ENCODE measurements at places on chromosomes 1 and 21. TPM values are rescaled to one million over a fixed set of nuclear protein-coding genes. Genes with fewer than 3 reads are reported as not detected.
A peak's percentile ranks its signal among the peaks of the same experiment; 100 is the strongest.

GRCh38 chr1:58964428-58964827 lies 180.6 kb upstream of the JUN start:
- DNase-seq, result no peak

GRCh38 chr1:34831721-34832246 lies 27.8 kb downstream of the SMIM12 start:
- DNase-seq, result no peak

Gene LRRC8C
- 1.3 TPM for total RNA-seq

- DNase-seq, result no peak
Observed at GRCh38 chr1:66396212-66396890, 137.6 kb upstream of the SGIP1 start.

Gene APOBEC4
- not detected for total RNA-seq

DNA sequence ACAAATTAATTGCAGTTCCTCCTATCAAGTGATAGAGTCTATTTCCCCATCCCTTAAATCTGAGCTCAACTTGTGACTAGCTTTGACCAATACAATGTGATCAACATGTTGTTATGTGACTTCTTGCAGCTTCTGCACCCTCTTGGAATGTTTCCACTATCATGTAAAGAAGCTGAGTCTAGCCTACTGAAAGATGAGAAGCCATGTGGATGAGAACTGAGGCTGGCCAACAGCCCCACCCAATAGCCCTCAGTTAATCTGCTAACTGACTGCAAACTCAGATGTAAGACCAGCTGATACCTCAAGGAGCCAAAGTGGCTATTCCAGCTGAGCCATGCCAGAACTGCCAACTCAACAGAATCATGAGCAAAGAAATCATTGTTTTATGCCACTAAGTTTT lies 44.0 kb downstream of the LYST start:
- DNase-seq, result no peak

Gene CD1D
- 6.4 TPM for total RNA-seq

GRCh38 chr1:94178901-94179300 lies 58.0 kb upstream of the ABCA4 start:
- no peak for DNase-seq

Gene FNDC5
- 4.4 TPM for total RNA-seq

Gene B3GALT2
- not detected for total RNA-seq

DNA sequence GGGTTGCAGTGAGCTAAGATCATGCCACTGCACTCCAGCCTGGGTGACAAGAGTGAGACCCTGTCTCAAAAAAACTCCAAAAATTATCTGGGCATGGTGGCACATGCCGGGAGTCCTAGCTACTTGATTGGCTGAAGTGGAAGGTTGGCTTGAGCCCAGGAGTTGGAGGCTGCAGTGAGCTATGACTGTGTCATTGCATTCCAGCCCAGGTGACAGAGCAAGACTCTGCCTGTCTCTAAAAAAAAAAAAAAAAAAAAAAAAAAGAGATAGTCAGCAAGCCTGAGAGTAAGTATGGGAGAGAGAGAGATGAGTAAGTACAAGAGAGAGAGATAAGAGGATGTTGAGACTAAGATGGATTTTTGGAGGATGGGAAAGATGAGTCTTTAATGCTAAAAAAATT lies 180.8 kb upstream of the CACYBP start:
- no peak for DNase-seq

DNA sequence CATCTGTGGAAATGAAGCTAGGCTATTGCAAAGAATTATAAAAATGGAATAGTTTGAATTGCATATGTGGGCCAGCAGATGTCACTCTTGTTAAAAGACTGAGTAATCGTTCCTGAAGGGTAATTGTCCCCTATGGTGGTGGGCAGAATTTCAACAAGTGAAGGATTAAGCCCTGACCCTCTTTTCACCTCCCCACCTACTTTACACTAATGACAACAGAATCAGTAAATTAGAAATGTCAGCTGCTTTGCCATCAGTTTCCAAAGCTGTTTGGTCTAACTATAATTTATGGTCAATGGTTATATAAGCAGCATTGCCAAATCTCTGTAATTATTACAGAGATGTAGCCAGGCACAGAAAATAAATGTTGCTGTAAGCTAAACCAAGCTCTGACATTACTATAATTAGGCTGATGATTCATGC lies 898.6 kb downstream of the AMY1C start:
- DNase-seq, result peak; percentile 32

- DNase-seq, result no peak
Observed at GRCh38 chr1:94309829-94310569, 72.6 kb upstream of the ARHGAP29 start.

DNA sequence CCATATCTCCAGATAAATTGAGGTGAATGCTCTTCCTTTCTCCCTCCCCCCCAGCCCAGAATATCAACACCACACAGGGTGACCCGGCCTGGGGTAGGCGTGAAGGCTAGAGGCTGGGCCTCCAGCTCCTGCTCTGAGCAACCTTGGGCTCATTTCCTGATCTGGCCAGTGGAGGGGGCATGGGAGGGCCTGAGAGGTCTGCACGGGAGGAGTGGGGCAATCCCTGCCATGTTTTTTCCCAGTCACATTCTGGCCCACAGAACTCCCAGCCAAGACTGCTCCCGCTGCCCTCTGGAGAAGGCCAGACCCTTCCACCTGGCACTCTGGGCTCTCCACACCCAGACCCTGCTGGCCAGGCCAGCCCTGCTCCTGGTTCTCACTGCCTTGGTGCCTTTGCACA lies 3.9 kb downstream of the CLDN19 start:
- peak; percentile 86 for DNase-seq

DNA sequence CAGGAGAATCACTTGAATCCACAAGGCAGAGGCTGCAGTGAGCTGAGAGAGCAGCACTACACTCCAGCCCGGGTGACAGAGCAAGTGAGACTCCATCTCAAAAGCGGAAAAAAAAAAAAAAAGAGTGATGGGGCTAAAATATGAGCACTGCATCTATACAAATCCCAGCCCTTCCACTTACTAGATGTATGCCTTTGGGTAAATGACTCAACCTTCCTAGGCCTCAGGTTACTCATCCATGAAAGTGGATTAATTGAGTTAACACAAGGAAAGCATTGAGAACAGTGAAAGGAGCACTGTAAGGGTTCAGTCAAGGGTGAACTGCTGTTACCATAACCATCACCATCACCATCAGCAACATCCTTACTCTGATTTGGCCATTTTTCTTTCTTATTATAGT lies 226.4 kb upstream of the C8B start:
- DNase-seq, result no peak

Gene TRPM2
- 0.42 TPM for total RNA-seq

- DNase-seq, result no peak
Observed at GRCh38 chr21:45078371-45078770, 4.0 kb downstream of the ADARB1 start.

GRCh38 chr1:75097654-75098053 lies 36.5 kb upstream of the LHX8 start:
- DNase-seq, result no peak

Gene KCNJ9
- not detected for total RNA-seq

Gene SYNC
- total RNA-seq, result 0.45 TPM

GRCh38 chr1:224640018-224640417 lies 23.9 kb downstream of the CNIH3 start:
- no peak for DNase-seq

Gene KIF14
- 16.3 TPM for total RNA-seq

GRCh38 chr1:179321533-179322216 lies 28.1 kb downstream of the SOAT1 start:
- no peak for DNase-seq

DNA sequence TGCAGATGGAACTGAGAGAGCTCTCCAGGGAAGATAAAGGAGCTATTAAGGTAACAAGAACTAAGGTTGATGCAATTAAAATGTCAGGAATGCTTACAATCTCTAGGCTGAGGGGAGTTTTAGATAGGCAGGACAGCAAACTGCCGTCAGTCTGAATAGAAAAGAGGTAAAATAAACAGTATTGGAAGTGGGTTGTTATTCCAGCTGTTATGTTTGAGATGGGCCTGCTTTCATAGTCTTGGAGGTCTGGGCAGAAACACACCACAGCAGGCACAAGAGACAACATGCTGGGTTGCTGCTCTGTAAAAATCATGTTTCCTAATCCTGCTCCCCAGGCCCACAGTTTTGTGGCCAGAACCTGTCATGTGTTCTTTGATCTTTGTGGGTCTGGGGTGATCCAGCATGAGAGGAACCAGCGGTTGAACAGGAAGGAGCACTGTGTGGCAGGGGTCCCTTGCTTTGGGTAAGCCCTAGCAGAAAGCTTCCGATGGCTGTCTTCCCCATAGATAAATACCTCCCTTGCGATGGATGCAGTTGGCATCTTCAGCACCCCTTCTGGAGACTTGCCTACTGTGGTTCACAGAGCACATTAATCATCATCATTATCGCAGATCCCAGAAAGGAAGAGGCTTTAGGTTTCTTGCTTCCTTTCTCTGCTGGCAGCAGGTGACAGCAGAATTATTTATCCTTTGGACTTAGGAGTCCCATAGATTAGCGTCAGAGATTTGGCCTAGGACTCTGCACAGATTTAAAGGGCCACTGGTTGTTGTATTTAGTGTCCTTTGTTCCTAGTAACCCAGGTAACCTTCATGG lies 97.1 kb downstream of the AK5 start:
- no peak for DNase-seq

DNA sequence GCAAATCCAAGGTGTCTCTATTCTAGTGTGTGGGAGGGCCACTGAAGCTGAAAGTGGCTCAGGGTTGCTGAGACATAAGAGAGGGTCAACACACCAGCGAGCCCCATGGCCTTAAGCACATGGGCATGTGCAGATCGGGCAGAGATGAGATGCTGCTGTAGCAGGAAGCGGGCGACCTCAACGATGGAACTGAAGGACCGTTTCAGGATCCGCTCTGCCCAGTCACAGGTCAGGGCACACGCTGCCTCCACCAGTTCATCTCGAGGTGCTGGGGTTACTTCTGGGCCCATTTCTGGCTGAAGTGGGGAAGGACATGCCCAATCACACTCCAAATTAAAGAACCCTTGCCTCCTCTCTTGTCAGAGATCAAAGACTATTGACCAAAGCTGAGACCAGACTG lies 3.5 kb downstream of the RFX5 start:
- DNase-seq, result no peak

DNA sequence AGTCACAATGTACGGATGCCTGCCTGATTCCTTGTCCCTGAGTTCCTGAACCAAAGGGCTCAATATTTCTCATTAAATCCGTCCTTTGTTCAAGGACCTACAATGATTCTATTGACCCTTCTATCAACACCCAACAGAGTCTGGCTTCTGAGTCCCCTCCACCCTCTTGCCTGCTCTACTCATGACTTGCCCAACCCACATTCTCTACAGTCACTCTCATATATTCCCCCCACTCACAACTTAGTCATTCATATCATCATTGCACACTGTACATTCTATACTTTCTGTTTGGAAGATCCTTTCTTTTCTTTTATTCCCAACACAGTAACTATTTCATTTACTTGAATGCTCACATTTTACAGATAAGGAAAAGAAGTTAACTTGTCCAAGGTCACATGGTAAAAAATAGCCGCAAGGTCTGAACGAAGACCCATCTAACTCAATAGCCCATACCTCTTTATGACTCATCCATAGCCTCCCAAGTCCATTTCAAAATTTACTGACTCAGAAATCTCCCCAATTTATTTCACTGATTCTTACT lies 3.6 kb downstream of the OTUD7B start:
- no peak for DNase-seq

DNA sequence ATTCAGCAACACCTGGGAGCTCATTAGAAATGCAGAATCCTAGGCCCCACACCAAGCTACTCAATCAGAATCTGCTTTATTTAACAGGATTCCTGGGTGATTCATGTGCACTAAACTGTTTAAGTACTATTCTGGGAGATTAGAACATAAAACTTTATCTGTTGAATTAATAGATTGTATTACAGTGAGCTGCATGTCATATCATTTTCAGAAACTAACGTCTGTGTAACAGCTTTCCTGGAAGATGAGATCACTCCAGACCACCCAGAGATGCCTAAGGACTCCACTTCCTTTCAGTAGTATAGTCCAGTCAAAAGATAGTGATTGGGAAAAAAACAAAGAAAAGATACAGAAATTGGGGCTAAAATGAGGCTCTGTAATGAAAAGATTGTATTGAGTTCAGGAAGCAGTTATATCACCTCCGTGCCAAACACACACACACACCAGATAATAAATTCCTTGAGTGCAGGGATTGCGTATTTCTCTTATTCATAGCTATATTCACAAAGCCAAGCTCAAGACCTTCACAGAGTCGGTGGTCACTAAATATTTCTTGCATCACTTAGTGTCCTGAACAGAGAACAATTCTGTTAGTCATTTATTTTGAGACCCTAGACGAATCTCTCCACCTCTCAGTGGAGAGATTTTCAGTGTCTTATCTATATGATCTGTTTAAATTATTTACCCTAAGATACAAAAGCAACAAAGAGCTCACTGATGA lies 178.2 kb downstream of the DSCAM start:
- no peak for DNase-seq

GRCh38 chr1:17377325-17377953 lies 5.4 kb downstream of the PADI6 start:
- DNase-seq, result peak; percentile 88

Gene TMEM81
- 2.6 TPM for total RNA-seq

DNA sequence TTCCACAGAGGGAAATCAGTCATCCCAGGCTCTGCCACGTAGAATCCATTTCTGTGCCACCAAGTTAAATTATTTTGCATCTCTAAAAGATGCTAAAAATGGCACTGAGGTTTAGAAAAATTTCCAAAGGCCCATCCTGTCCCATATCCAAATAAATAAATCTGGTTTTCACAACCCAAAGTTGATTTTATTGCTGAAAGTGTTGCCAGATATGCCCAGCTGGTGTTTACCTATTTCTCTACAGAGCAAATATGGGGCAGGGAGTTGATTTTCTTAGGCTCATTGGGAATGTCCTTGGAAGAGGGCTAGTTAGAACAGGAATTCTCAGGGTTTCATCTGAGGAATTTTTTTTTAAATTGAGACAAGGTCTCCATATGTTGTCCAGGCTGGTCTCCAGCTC lies 19.0 kb downstream of the MAP1LC3C start:
- DNase-seq, result no peak

Gene OR2L13
- total RNA-seq, result not detected

- no peak for DNase-seq
Observed at GRCh38 chr1:39130325-39130724, 74.2 kb upstream of the MACF1 start.

DNA sequence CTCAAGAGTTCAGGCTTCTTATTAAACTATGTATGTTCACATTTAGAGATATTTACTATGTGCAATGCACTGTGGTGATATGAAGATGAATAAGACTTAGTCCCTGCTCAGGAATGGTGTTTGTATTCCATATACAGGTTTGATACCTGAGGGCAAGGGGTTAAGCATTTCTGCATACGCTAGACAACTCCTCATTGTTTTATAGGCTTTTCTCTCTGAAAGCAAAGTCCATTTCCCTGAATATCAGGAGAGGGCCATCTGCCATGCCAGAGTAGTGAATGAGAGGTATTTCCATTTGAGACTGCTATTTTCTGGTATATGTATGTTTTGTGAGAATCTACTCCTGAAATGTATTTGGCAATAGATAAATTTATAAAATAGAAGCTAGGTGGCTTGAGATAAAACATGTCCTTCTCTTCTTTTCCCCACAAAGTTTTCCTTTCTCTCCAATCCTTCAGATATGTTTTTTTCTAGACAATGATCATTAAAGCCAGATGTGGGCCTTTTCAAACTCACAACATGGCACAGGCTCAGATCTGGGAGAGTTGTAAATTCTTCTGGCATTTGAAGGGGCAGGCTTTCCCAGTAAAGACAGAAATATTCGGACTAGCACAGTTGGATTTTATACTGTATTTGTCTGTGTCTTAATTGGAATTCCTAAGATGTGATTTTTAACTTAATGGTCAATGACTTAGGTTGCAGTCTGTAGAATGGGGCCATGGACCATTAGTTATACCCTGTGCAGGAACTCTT lies 73.3 kb upstream of the WDR26 start:
- no peak for DNase-seq

- peak; percentile 68 for DNase-seq
Observed at GRCh38 chr1:236774926-236775325, 20.2 kb upstream of the MTR start.
